ENCODE measurements at places on chromosomes 12 and 14.

DNA sequence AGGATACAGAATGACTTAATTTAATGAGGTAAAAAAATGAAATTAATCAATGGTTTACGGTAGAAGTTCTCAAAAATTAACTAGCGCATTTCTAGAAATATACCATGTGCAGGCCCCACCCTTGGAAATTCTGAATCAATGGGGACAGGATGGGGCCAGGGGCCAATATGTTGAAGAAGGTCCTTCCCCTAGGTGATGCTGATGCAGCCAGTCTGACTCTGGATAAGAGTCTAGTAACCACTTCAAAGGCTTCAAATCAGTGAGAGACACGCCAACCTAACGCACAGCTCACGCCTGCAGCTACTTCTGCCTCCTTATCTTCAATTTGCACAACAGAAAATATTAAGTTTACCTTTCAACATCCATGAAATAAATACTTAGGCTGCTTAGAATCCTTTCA, 14.9 kb downstream of the GIT2 start:
- peak; percentile 51 for DNase-seq

- DNase-seq = no peak
Observed at GRCh38 chr14:83974647-83975163, 1555.2 kb upstream of the FLRT2 start.

GRCh38 chr14:62745496-62745895, 299.8 kb downstream of the KCNH5 start:
- DNase-seq = no peak

- DNase-seq = no peak
Observed at GRCh38 chr14:63881926-63882325, 29.1 kb downstream of the SYNE2 start.

GRCh38 chr14:49769581-49770211, 1.7 kb downstream of the KLHDC2 start:
- DNase-seq = no peak

GRCh38 chr12:7542046-7542445, 38.5 kb upstream of the CD163 start:
- DNase-seq = no peak

GRCh38 chr14:104942586-104942985, 17.9 kb downstream of the PLD4 start:
- DNase-seq = no peak

DNA sequence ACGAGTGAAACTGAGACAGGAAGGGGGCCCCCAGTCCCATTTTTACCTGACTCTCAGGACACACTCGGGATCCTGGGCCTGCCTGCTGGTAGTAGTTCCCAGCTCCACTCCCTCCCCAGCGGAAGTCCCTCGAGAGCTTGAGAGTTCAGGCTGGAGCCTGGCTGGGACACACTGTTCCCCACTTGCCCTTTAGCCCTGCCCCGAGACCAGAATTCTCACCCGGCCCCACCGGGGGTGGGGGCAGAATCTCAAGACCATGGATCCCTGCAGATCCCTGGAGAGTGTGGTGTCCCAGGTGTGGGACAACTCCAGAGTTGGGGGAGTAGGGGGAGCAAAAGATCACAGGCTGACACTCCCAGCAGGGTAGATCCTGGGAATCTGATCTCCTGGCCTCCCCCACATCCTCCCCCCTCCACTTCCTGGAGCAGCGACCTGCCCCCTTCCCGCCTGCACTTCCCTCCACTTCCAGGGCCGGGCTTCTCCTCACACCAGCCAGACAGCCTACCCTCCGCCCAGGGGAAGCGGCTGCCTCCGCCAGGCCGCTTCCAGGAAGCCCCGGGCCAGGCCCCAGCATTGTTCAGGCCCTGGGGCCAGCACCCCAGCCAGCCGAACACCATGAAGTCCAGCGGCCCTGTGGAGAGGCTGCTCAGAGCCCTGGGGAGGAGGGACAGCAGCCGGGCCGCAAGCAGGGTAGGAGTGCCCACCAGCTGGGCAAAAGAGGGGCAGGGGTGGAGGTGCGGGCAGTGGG, at the start of gene TNS2:
Gene TNS2, plus strand, starts transcription at position 495 of the 748 bp plus-strand sequence. Its CDS starts 121 bp downstream, at position 616.
- no peak for DNase-seq

- DNase-seq = no peak
Observed at GRCh38 chr14:103949131-103949790, 6.9 kb upstream of the RD3L start.

GRCh38 chr12:16828891-16829290, 222.9 kb upstream of the LMO3 start:
- DNase-seq = no peak
